Thoracic aorta (tissue), 2 donors: ENCODE measurements at places on chromosomes 3 and 15. TPM values are rescaled to one million over a fixed set of nuclear protein-coding genes. Genes with fewer than 3 reads are reported as not detected.

Gene SCAANT1
- not detected for total RNA-seq

Gene TRIM42
- not detected for total RNA-seq

Gene AMT
- 7.0 TPM for total RNA-seq

Gene FBXW12
- not detected for total RNA-seq

Gene PLAAT1
- total RNA-seq: not detected

Gene RARB
- 3.8 TPM for total RNA-seq

Gene PLA2G4F
- 0.78 TPM for total RNA-seq

Gene EHHADH
- 2.0 TPM for total RNA-seq

Gene ANKRD34C
- total RNA-seq: not detected

Gene RTP1
- not detected for total RNA-seq
